CD4-positive, alpha-beta memory T cell (primary cell): ENCODE measurements at places on chromosomes 3 and 15.

- DNase-seq: no peak
Observed at GRCh38 chr3:65619451-65619881, 419.3 kb downstream of the MAGI1 start.

DNA sequence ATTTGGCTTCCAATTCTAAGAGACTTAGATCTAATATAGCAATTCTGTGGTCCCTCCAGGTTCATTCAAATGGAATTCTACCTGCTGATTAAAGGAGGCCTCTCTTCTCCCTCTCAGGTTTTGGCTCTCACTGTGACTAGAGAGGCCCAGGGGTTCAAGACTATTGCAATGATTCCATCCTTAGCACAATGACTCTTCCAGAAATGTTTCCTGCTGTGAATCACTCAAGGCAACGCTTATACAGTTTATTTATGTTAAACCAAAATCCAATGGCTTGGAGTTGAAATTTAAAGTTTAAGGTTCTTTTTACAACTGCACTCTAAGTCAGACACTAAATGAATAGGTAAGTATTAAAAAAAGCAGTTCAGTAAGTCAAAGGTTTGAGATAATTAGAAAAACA, 39.9 kb downstream of the IFT57 start:
- DNase-seq: no peak

DNA sequence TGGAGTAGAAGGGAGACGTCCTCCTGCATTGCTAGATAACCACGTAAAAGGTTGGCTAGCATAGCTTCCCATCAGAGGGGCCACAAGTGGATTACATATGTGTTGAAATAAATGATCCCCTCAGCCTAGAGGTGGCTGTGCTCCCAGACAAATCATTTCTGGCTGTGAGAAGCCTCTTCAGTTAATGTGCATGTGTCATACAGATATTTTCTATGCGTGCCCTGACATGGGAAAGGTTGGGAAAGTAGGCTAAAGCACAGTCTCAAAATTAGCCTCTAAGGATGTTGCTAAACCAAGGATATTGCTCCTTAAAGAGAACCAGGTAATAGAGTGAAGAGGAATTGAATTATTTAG, 17.8 kb downstream of the USP3 start:
- DNase-seq: no peak

DNA sequence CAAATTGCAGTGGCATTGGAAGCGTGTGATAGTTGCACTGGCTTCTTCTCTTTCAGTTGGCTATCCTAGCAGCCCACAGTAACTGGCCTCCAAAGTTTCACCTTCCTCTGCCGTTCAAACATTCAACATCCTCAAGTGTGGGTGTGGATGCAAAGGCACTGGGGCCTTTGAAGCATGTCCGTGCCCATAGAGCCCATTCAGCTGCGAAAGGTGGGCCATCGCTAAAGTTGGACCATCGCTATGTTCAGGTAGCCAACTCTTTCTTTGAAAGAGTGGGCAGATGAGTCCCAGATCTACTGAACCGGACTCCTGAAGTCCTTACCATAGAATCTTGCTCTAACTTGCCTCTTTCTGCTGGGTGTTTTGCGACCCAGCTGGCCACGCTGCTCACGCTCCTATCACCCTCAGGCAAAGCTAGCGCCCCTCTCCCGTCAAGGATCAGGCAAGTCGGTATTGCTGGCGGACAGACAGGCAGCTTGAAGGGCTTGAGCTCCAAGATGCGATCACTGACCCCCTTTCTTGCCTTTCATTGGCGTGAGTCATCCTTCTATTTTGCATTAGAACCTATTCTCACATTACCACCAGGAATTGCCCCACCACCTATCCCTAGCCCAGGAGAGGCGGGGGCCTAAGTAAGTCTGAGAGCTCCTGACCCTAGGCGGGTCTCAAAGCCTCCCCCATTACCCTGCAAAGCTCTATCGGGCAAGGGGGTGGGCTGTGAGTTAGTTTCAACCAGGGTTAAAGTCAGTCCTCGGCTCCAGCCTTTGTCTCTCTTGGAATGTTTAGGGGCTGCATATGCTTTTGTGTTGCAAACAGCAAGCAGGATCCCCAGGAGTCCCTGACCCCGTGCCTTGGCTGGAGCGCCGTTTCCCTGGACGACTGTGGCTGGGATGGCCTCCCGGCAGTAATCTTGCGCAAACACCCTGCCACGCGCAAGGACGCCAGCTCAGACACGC, 28.7 kb downstream of the ZIC4 start:
- no peak for DNase-seq

DNA sequence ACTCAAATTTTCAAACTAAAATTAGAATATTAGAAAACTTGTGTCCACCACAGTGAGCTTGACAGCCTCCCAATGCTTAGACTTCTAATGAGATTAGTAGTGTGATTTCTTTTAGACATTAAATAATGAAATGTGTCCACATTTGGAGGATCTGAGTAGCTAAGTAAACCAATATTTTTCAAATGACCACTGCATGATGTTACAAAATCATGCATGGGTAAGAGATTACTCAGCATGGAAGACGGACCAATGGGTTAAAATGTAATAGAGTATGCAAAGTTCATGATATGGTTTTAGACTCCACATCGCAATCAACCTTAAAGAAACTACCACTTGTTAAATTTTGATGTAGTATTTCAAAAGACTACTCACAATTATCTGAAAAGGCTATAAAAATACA, 130.6 kb downstream of the IMPG2 start:
- no peak for DNase-seq

- DNase-seq: no peak
Observed at GRCh38 chr3:23829242-23829934, 23.6 kb downstream of the UBE2E1 start.

DNA sequence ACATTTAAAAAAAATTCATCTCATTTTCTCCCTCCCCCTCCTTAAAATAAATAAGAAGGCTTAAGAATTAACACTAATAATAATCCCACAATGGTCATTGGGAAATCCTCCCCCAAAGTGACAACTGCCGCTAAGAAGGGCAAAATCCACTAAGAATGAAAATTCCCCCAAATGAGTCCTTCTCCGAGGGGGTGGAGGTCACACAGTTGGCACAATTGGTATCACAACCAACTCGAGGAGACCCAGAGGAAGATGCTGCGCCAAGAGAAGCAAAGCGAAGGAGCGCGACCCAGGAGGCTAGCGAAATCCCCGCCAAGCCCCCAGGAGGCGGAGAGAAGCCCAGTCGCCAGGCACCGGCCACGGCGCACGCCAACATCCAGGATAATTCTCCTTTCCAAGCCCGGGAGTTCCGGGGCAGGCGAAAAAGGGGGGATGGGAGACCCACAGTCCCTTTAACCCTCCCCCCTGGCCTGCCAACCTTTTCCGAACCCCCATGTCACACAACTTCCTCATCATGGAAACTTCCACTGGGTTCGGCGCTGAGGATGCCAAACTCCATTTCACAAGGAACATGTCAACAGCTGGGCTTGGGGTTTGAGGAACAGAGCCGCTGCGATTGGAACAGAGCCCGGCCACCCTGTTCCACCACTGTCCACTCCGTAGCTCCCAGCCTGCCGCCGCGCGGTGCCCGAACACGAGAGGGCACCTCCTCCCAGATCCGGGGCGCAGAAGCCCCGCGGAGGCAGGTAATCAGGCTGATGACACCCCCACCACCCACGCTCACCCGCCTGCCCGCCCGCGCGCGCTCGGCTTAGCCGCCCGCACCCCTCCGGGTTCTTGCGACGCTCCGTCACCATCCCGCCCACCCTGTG, 668 bp downstream of the THRB start:
- no peak for DNase-seq

DNA sequence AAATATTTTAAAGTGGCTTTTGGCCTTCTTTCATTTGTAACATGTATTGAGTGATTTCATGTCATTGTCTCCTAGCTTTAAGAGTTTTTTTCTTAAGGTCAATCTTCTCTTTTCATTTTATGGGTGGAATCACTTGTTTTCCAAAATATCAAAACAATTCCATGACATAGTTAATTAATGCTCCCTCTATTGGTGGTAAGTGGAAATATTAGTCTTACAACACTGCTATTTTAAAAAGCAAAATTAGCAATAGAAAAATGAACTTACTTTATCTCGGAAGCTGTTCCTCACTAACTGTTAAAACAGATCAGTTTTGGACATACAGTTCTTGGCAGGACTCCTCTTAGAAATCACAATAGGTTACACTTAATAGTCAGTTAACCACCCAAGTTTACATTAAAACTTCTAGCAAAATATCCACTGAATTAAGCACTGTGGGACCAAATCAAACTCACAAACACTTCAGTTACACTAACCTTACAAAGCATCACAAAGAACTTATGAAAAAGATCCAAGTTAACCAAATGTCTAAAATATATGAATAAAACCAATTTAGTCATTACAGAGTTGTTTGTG, 42.4 kb downstream of the TIGIT start:
- no peak for DNase-seq

DNA sequence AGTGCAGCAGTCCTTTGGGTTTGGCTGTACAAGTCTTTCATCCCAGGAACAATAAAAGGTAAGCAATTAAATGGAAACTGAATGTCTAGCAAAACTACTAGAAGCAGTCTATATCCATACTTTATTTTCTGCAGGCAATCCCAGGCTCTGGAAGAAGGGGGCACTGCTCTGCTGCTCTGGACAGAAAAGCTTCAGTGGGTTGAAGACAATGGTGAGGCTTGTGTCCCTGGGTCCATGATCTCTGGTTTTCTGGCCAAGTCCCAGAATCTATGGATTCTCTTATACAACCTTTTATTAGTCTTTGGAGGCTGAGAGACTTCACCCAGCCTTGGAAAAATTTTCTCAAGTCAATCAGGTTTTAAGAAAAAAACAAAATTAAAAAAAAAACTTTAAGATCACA, 35.6 kb downstream of the SCAP start:
- no peak for DNase-seq

DNA sequence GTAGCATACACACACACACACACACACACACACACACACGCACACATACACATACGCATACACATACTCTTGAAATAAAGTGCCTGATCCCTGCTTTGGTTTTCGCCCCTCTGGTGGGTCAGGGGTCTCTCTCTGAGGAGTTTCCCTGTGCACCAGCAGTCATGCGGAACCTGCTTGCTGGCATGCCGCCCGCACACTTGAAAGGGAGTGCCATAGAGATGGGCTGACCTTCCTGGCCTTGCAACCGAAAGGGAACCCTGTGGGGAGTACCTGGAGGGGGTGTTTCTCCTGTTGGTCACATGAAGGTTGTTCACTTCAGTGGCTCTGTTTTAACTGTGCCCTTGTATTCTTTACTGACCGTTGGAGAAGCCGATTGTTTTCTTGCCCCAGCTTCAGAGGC, 752.3 kb downstream of the NR2F2 start:
- no peak for DNase-seq

DNA sequence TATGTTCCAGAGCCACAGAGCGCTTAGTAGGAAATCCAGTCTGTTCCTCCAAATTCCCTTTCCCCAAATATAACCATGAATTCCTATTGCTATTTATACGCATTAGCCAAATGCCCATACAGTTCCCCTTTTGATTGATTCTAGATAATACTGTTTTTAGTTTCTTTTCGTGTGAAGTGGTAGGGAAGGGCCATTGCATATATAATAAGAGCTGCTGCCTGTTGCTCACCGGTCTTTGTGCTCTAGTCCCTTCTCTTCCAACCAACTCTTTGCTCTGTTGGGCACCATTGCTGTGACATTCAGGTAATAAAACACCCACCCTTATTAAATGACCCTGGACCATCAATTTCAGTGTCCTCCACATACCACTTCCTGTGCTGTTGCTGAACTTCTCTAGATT, 379.9 kb upstream of the KCNMB2 start:
- DNase-seq: no peak

DNA sequence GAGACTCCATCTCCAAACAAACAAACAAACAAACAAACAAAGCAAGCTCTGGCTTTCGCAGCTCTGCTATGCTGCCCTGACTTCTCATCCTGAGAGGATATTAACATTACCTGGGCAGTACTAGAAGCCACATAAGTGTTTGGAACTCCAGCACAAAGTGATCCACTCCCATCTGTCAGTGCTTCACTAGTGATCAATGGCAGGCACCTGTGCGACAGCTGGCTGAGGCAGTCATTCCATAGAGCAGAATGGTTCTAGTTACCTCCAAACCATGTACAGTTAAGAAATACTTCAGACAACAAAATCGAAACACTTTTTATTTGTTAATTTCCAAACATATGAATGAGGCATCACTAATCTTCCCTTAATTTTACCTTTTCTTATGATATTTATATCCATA, 2.8 kb upstream of the MB21D2 start:
- DNase-seq: no peak

- DNase-seq: no peak
Observed at GRCh38 chr3:195160908-195161434, 110.0 kb downstream of the XXYLT1 start.
